ENCODE measurements at places on chromosomes 1 and 21. TPM values are rescaled to one million over a fixed set of nuclear protein-coding genes. Genes with fewer than 3 reads are reported as not detected.

GRCh38 chr1:158998037-158998780, 11.5 kb upstream of the IFI16 start:
- DNase-seq, result no peak

DNA sequence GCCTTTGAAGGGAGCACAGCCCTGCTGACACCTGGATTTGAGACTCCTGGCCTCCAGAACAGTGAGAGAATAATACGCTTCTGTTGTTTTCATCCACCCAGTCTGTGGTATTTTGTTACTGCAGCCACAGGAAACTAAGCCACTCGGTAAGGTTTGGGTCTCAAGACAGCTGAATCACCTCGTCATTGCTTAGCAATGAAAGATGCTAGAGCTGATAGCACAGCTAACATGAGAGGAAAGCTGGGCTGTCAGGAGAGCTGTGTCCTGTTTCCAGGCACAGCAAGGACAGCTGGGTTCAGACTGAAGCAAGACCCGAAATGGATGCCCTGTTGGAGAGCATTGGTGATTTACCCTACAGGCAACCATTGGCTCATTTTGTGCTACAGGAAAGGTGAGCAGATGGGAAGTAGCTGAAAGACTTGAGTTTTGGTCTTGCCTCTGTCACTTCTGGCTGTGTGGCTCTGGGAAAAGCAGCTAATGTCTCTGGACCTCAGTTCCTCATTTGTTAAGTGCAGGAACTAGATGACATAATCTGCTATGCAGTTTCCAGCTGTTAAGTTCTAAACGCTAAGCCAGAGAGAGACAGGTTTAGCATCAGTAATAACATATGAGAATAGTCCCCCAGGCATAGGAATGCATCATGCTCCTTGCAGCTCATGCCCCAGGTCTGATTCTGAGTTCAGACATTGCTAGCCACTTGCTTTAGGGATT, 58.0 kb downstream of the CLIC6 start:
- DNase-seq, result no peak

GRCh38 chr1:117964290-117965038, 34.9 kb downstream of the WDR3 start:
- no peak for DNase-seq

DNA sequence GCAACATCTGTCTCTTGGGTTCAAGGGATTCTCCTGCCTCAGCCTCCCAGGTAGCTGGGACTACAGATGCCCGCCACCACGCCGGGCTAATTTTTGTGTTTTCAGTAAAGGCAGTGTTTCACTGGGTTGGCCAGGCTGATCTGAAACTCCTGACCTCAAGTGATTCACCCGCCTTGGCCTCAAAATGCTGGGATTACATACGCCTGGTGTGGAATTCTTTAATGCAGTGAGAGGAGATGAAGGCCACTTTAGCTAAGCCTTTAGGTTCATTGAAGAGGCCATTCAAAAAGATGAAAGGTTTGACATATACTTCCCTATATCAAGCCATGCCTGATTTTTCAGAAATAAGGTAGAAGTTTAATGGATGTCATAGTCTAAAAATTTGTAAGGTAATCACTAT, 162.7 kb downstream of the ST6GALNAC3 start:
- DNase-seq, result no peak

DNA sequence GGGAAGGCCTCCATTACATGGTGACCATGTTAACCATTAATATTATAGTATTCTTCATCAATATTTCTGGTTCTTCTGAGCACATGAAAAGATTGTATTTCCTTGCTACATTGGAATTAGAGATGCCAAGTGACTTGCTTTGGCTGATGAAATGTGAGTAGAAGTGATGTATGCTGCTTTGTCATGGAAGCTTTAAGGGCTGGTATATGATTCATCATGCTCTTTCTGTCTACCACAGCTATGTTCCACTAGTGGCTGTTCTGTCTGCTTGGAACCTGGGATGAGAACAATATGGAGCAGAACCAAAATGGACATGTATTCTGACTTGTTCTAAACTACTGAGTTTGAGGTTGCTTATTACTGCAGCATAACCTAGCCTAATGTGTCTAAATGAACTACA, 163.3 kb downstream of the TM2D1 start:
- no peak for DNase-seq

Gene CHIT1
- total RNA-seq, result 0.11 TPM

Gene CDK18
- total RNA-seq, result 3.5 TPM

Gene CR1
- 6.7 TPM for total RNA-seq

Gene SH2D5
- not detected for total RNA-seq

Gene RCSD1
- 16.0 TPM for total RNA-seq

Measured in urinary bladder (tissue), 4 donors.